ENCODE measurements at places on chromosomes 12 and 14. TPM values are rescaled to one million over a fixed set of nuclear protein-coding genes. Genes with fewer than 3 reads are reported as not detected.
A peak's percentile ranks its signal among the peaks of the same experiment; 100 is the strongest.

- no peaks in the 10 kb centered on the region for H3K4me1 ChIP-seq
- no peaks in the 10 kb centered on the region for H3K36me3 ChIP-seq
- no peak overlapping the region for H3K4me3 ChIP-seq
- no peak for DNase-seq
Measured at GRCh38 chr14:100629696-100630095, 42.5 kb upstream of the BEGAIN start.

DNA sequence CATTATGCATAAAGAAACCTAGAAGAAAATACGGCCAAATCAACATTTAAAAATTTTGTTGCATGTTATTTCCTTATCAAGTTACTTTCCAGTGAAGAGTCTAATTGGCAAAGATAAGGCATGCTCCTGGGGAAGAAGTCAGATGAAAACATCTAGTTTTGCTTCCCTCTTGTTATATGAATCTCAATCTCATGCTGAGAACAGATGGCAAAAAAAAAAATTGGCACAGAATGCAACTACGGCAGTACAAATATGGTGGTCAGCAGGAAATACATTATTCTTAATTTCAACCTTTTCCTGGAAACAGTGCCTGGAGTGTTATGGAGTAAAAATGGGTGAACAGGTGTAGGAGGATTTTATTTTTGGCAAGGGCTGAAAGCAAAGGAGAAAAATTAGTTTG, 32.8 kb downstream of the HECTD4 start:
- no peak for DNase-seq
- H3K4me3 ChIP-seq, result no peak overlapping the region
- no peaks in the 10 kb centered on the region for H3K27me3 ChIP-seq
- no peak overlapping the region for H3K27ac ChIP-seq
- no peaks in the 10 kb centered on the region for H3K36me3 ChIP-seq
- peaks cover 44% of the 10 kb centered on the region for H3K4me1 ChIP-seq

The OR10AD1 gene
- total RNA-seq, result not detected

The SYNDIG1L gene
- not detected for total RNA-seq

The B3GNT4 gene
- 2.9 TPM for total RNA-seq

The RPGRIP1 gene
- not detected for total RNA-seq

GRCh38 chr14:51865953-51866747, 5.7 kb downstream of the GNG2 start:
- H3K4me1 ChIP-seq, result peaks cover 4% of the 10 kb centered on the region
- no peaks in the 10 kb centered on the region for H3K36me3 ChIP-seq
- no peak overlapping the region for H3K27ac ChIP-seq
- no peaks in the 10 kb centered on the region for H3K27me3 ChIP-seq

The KRT1 gene
- total RNA-seq, result 886 TPM

The GOLT1B gene
- total RNA-seq, result 12.5 TPM

- no peak overlapping the region for H3K27ac ChIP-seq
- H3K27me3 ChIP-seq, result no peaks in the 10 kb centered on the region
- no peak overlapping the region for H3K4me3 ChIP-seq
- DNase-seq, result no peak
- H3K4me1 ChIP-seq, result peaks cover 24% of the 10 kb centered on the region
Measured at GRCh38 chr12:124629789-124630480, 62.5 kb upstream of the NCOR2 start.

The KLRC1 gene
- 1.5 TPM for total RNA-seq

GRCh38 chr12:42609605-42610004, 20.1 kb upstream of the PRICKLE1 start:
- no peak for DNase-seq
- no peak overlapping the region for H3K4me3 ChIP-seq
- H3K36me3 ChIP-seq, result no peaks in the 10 kb centered on the region
- H3K27me3 ChIP-seq, result no peaks in the 10 kb centered on the region

- H3K4me3 ChIP-seq, result no peak overlapping the region
- H3K27me3 ChIP-seq, result no peaks in the 10 kb centered on the region
- H3K27ac ChIP-seq, result no peak overlapping the region
- no peaks in the 10 kb centered on the region for H3K4me1 ChIP-seq
- no peaks in the 10 kb centered on the region for H3K36me3 ChIP-seq
Measured at GRCh38 chr12:106760184-106760531, 14.3 kb upstream of the RIC8B start.

DNA sequence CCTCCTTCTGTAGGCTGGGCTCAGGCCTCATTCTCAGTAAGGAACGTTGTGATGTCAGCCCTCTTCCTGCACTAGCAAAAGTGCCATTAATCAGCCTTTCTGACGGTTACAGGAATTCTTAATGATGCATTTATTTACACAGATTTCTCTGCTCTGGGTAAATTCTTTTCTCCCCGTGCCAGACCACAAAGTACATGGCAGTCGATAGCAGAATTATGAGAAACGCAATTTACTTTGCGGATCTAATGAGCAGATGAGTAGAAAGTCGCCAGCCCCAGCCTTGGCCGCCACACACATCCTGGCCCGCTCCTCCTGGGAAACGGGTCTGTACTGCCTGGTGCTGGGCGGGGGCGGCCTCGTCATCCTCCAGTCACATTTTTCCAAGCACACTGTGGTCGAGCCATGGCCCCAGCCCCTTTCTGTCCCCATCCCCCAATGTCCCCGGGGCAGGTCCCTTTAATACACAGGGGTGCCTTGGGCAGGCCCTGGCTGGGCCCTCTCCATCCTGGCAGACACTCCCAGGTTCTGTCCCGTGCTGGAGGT, 25.9 kb downstream of the NOC4L start:
- no peak overlapping the region for H3K27ac ChIP-seq
- no peak for DNase-seq
- H3K4me1 ChIP-seq, result no peaks in the 10 kb centered on the region
- no peaks in the 10 kb centered on the region for H3K27me3 ChIP-seq

The KRT80 gene
- 7.9 TPM for total RNA-seq

DNA sequence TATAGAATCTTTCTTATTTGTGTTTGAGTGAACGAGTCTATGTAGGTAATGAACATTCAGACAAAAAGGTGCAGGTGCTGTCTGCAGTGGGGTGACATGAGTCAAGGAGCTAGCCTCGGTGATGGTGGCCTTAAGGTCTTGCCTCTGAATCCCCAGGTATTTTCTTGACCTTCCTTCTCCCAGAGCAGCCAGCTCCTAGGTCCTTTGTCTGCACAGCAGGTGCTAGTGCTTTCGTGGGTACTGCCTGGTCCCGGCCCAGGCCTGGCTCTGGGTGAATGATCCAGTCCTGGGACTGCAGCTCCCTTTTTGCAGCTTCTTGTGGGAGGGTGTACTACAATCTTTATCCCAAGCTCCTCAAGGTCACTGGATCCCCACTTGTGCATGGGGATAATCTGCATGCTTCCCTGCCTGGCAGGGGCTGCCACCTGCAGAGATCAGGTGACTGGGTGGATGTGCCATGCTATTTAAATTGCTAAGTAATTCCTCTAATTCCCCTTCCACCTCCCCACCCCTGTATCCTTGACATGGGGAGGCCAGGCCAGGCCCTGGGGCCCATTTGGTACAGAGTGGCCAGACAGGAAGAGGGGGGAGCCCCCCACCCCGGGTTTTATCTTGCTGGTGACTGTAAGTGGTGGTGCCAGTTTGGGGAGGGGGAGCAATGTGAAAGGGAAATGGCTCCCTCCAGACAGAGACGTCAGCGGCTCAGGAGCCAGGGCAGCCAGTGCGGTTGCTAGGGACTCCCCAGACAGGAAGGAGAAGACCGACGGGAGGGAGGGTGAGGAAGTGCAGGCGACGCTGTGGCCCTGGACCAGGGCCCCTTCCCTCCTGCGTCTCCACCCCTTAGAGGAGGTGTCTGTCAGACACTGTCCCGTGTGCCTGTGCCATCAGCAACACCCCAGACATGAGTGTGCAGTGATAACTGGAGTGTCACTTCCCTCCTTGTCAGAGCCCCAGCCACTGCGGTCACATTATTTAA, 6.7 kb downstream of the VASH1 start:
- H3K27ac ChIP-seq, result peak overlapping the region; percentile 6
- H3K4me1 ChIP-seq, result peaks cover 24% of the 10 kb centered on the region
- no peaks in the 10 kb centered on the region for H3K36me3 ChIP-seq
- DNase-seq, result no peak

- no peaks in the 10 kb centered on the region for H3K4me1 ChIP-seq
- no peak overlapping the region for H3K27ac ChIP-seq
- H3K36me3 ChIP-seq, result no peaks in the 10 kb centered on the region
- H3K27me3 ChIP-seq, result no peaks in the 10 kb centered on the region
- no peak for DNase-seq
Measured at GRCh38 chr14:67140556-67140955, 48.7 kb upstream of the GARIN2 start.

The FAM186B gene
- not detected for total RNA-seq

The AQP6 gene
- not detected for total RNA-seq

GRCh38 chr12:15205341-15206010, 15.7 kb downstream of the RERG start:
- peak overlapping the region; percentile 38 for H3K27ac ChIP-seq
- no peak overlapping the region for H3K4me3 ChIP-seq
- no peaks in the 10 kb centered on the region for H3K36me3 ChIP-seq
- H3K4me1 ChIP-seq, result peaks cover 27% of the 10 kb centered on the region

The STAB2 gene
- 0.25 TPM for total RNA-seq

The SYCP3 gene
- total RNA-seq, result not detected

DNA sequence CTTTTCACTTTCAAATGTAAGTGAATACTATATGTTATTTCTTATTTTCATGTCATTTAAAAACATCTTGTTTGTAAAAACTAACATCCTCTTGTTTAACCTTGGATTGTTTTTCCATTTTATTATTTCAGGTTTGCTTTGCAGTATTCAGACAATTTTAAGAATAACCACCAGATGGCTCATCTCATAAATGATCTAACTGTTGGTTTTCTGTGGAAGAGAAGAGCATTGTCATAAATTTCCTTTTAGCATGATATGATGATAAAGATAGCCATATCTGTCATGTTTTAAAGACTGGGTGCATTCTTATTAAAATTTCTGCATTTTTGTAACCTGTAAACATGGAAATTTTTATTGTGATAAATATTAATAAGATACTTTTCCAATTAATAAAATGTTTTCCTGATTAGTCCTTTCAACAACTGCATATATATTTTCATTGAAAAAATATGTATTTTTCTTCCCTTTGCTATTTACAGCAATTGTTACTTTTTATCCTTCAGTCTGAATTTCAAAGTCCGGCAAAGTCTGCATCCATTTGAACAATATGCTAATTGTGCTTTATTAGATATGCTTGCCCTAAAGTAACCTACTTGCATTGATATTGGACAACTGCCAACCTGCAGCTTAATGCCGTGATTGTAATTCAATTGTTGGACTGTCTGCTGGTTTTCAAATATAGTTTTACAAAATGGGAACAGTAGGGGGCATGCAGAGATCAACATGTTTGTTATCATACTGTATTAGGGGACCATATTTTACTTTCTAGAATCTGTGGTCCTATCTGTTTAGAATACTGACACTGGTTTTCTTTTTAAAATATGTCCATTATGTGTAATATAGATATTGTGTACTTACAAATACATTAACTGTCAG, 163.4 kb downstream of the GARIN6 start:
- H3K36me3 ChIP-seq, result no peaks in the 10 kb centered on the region
- H3K4me1 ChIP-seq, result no peaks in the 10 kb centered on the region
- H3K4me3 ChIP-seq, result no peak overlapping the region
- no peaks in the 10 kb centered on the region for H3K27me3 ChIP-seq
- no peak overlapping the region for H3K27ac ChIP-seq
- no peak for DNase-seq

The LALBA gene
- not detected for total RNA-seq

GRCh38 chr14:65803885-65804284, 391.4 kb downstream of the FUT8 start:
- H3K27ac ChIP-seq, result no peak overlapping the region
- no peaks in the 10 kb centered on the region for H3K27me3 ChIP-seq
- no peaks in the 10 kb centered on the region for H3K36me3 ChIP-seq
- H3K4me1 ChIP-seq, result no peaks in the 10 kb centered on the region
- no peak overlapping the region for H3K4me3 ChIP-seq

- no peak overlapping the region for H3K27ac ChIP-seq
- H3K36me3 ChIP-seq, result no peaks in the 10 kb centered on the region
- no peaks in the 10 kb centered on the region for H3K4me1 ChIP-seq
- no peak for DNase-seq
- H3K4me3 ChIP-seq, result no peak overlapping the region
Measured at GRCh38 chr14:67908052-67908754, 88.6 kb downstream of the RAD51B start.

DNA sequence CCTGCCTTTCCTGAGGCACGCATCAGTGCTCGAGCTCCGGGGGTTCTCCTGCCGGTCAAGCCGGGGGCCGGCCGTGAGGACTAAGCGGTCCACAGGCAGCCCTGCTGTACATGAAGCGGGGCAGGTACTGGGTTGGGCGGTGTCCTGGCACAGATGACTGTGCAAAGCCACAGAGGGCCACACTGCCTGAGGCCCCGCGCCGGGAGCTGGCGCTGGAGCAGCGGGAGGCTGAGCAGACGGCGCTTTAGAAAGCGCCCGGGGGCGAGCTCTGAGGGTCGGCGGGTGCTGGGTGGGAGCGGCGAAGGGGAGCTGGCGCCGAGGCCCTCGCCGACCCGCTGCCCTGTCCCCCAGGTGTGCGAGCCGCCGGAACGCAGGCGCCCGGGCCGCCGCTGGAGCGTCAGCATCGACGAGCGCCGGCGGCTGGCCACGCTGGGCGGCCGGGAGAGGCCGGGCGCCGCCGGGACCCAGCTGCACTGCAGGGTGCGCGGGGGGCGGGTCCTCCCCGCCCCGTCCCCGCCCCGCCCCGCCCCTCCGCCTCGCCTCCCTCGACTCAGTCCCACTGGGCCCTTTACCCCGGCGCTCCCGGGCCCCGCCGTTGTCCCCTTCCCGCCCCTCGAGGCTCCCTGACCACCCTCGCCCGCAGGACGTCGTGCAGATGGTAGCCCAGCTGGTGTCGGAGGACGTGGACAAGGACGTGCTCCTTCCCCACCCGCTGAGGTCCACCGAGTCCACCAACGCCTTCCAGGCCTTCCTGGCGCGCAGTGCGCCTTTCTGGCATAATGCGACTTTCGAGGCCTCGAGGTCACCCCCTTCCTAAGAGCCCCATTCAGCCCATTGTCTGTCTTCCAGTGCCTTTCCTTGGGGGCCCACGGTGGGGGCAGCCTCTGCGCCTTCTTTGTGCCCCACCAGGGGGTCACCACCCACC, 8.3 kb upstream of the MTA1 start:
- H3K4me1 ChIP-seq, result peaks cover 27% of the 10 kb centered on the region
- H3K27ac ChIP-seq, result no peak overlapping the region
- H3K36me3 ChIP-seq, result no peaks in the 10 kb centered on the region
- H3K4me3 ChIP-seq, result peak overlapping the region; percentile 44

DNA sequence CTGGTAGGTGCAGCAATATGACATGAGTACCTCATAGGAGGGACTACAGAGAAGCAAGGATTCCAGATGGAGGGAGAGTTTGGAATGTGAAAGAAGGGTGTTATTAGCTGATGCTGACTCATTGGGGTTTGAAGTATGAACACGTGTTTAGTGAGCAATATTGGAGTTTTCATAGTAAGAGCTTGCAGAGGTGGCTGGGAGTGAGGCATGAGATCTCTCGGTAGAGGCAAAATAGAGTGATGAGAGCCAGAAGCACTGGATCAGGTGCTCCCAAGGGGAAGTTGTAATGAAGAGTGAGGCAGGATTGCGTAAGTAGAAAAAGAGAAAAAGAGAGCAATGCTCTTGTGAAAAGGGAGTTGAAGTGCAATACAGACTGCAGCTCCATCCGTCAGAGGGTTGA, 42.1 kb downstream of the MGST1 start:
- no peak overlapping the region for H3K4me3 ChIP-seq
- no peak overlapping the region for H3K27ac ChIP-seq
- no peak for DNase-seq
- no peaks in the 10 kb centered on the region for H3K36me3 ChIP-seq
- H3K27me3 ChIP-seq, result no peaks in the 10 kb centered on the region
- H3K4me1 ChIP-seq, result no peaks in the 10 kb centered on the region

All from vagina (tissue), 2 donors.